ENCODE measurements at places on chromosomes 13 and 19.

GRCh38 chr19:20669263-20669662, 7.9 kb upstream of the ZNF626 start:
- DNase-seq, result no peak

DNA sequence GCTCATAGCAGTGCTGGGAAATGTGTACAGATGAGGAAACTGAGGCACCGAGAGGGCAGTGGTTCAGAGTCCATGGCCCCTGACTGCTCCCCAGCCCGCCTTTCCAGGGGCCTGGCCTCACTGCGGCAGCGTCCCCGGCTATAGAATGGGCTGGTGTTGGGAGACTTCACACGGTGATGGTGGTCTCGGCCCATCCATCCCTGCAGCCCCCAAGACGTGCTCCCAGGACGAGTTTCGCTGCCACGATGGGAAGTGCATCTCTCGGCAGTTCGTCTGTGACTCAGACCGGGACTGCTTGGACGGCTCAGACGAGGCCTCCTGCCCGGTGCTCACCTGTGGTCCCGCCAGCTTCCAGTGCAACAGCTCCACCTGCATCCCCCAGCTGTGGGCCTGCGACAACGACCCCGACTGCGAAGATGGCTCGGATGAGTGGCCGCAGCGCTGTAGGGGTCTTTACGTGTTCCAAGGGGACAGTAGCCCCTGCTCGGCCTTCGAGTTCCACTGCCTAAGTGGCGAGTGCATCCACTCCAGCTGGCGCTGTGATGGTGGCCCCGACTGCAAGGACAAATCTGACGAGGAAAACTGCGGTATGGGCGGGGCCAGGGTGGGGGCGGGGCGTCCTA, 15.9 kb downstream of the LDLR start:
- DNase-seq, result no peak

- DNase-seq, result no peak
These were observed 10.0 kb upstream of the SIGLECL1 start for GRCh38 chr19:51240866-51241265.

GRCh38 chr13:78601124-78601873, 2.1 kb downstream of the POU4F1 start:
- no peak for DNase-seq

DNA sequence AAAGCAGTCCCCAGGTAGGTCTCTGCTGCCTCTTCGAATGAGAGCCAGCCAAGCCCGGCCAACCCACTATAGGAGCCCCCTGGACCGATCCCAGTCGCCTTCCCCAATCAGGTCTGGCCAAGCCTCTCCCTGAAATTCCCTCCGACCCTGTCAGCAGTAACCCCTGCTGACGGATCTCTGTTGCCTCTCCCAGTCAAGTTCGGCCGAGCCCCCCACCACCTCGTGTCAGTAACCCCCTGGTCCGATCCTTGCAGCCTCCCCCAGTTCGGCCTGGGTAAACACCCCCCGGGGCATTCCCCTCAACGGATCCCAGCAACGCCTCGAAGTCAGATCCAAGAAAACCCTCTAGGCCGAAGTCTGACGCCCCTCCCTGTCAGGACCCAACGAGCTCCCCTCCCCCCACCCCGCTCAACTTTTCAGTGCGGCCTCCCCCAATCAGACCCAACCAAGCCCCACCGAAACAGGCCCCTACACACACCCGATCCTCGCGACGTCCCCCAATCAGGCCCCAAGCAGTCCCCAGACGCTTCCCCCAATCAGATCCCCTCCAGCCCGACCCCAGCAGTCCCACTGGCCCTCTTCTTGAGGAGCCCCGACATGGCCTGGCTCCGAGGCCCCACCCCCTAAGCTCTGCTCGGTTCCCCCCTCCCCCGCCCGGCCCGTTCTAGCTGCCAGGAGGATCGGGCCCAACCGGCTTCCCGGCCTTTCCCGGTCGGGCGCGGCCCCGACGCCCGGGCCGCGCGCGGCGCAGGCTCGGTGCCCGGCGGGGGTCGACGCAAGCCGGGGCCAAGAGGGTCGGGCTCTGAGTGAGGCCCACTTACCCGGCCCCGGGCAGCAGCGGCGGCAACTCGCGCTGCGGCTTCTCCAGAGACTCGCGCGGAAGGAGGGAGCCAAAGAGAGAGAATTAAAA, 1.8 kb downstream of the TNPO2 start:
- no peak for DNase-seq

DNA sequence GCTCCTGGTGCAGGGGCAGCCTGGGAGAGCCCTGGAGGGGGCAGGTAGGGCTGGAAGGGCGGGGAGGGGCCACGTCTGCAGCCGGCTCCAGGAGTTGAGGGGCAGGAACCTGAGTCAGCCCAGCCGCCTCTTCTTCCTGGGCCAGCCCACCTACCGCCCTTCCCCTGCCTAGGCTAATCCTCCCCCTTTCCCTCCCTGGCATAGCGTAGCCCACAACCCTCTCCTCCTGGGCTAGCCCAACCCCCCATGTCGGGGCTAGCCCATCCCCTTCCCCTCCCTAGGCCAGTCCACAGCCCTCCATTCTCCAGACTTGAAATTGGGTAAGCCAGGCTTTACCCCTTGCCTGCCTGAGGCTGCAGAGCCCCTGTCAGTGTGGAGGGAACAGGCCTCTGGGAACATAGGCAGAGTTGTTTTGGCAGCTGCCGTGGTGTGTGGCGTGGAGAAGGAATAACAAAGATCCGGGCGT, 20.6 kb upstream of the WDR18 start:
- no peak for DNase-seq

GRCh38 chr19:53132141-53132991, at the start of gene ZNF415:
Gene ZNF415 (minus strand): TSS chr19:53132910. CDS start chr19:53122676, 10,234 bp downstream.
- DNase-seq, result peak; percentile 14

DNA sequence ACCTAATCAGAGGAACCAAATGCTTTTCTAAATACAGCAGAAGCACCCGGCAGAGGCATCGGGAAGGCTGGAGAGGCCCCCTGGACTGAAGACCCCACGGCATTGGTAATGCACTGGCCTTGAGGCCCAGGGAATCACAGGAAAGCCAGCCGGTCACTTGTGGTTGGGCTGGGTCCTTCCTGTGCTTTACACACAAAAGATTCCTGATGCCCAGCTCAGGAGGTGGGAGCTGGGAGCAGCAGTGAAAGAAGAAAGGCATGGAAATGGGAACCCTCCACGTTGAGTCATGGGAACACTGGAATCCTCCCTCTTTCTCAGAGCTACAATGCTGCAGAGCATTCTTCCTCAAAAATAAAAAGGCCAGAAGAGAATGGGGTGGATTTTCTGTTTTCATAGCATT, 126.4 kb downstream of the TNFRSF19 start:
- DNase-seq, result no peak

DNA sequence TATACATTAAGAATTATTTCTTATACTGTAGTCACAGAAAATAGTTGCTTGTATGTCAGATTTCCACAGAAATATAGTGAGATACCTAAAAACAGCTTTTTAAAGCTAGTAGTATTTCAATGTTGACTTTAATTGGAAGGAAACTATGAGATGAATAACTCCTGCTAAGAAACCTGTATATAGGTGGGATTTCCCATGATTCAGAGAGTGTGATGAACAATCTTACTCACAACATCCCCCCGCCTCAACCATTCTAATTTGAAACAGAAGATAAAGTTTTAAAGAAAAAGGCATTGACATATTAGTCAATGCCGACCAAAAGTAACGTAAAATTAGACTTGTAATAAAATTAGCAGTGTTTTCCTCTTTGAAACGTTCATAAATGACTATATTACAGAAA, 1.4 kb upstream of the MIR17HG start:
- no peak for DNase-seq

DNA sequence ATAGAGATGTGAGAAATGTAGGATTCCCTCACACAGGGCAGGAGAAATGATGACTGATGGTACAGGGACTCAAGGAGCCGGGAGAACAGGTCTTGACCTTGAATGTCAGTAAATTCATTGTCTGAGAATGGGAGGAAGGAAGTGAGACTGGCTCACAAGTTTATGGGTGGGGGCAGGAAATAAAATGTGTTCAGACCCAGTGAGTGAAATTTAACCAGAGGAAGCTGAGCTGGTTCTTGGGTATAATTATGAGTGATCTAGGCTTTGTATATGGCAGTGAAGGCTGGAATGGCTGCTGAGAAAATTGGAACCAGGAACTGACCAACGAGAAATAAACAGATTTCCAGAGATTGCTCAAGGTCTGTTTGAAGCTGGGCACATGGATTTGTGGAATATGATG, 6.3 kb upstream of the IGSF23 start:
- DNase-seq, result no peak

- DNase-seq, result no peak
These were observed 12.5 kb upstream of the MAP1S start for GRCh38 chr19:17706750-17707181.

DNA sequence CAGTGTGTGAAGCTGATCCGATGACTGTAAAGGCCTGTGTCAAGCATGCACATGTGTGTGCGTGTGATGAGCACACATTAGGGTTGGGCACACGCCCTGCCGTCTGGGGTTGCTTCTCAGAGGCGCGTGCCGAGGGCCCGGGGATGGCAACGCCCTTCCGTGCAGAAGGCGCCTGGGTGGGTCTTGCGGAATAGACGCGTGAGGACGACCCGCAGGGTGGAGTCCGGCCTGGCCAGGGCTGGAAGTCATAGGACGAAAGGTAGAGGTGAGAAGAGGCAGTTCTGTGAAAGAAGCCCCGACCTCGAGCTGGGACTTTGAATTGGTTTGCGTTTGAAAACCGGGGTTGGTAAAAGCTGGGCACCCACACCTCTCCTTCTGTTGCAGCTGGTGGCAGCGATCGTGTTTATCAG, 35.7 kb downstream of the TMEM255B start:
- DNase-seq, result no peak

Measured in activated T-cell treated with anti-CD3 and anti-CD28 coated beads for 4 hours (primary cell).